Naive thymus-derived CD8-positive, alpha-beta T cell (primary cell): ENCODE measurements at places on chromosomes 1 and 21.

DNA sequence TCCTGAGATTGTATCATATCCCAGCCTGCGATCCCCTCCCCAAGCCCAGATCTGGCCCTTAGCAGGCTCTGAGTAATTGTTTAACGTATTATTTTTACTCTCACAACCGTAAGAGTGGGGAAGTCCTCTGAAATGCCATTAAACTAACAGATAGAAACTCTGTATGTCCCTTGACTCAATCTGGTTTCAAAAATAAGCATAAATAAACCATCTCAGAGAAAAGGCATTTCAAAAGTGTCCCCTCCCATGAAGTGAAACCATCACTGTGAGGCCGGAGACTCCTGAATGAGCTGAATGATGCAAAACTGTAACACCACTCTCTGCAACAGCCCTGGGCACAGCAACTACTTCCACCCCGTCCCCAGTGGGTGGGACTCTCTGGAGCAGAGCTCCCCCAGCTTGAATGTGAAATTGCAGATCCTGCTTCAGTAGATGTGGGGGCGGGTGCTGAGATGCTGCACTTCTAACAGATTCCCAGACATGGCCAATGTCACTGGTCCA lies 104.1 kb downstream of the SYF2 start:
- no peak for DNase-seq

GRCh38 chr1:26780344-26780957 lies 7.3 kb upstream of the PIGV start:
- no peak for DNase-seq

DNA sequence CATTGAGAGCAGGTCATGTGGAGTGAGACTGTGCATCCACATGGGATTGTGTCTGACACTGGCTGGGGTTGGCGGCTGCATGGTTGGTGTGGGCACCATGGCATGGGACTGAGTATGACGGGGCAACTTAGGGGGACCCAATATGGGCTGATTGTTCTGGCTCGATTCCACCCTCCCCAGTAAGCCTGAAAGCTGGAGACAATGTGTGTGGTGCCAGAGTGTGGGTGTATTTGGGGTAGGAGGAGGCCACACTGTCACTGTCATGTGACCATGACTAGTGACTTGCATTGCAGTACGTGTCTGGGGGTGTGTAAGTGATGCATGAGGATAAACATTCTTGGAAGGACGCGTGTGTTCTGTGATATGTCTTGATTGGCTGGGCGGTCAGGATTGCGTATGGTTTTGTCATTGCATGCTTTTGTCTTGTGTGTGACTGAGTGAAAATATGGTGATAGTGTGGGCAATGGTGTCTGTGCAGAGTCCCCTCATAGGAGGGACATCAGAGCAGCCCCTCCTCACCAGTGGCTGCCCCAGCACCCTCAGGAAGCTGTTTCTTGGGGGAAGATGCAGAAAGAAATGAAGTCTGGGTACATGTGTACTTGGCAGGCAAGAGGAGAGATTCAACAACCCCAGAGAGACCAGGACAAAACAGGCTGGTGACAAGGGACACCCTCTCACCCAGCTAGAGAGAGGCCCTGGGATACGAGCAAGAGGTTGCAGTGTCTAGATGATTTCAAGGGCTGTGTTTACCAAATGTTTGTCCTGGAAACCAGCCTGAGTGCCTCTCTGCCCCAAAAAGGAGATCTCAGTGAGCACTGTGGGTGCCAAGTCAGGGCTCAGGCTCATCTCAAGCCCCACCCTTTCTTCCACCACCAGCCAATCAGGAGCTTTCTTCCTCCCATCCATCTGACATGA lies 36.3 kb downstream of the SDC3 start:
- no peak for DNase-seq

DNA sequence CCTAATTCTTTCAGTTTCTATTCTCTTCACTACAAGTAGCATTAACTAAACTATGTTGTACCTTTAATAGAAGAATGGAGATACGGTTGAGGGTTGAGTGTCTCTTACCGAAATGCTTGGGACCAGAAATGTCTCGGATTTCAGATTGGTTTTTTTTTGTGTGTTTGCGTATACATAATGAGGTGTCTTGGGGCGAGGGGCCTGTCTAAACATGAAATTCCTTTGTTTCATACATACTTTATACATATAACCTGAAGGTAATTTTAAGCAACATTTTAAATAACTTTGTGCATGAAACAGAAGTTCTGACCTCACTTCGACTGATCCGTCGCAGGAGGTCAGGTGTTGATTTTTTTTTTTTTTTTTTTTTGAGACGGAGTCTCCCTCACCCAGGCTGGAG lies 36.3 kb upstream of the MYOCOS start:
- no peak for DNase-seq
